ENCODE measurements at places on chromosomes 5 and 9. TPM values are rescaled to one million over a fixed set of nuclear protein-coding genes. Genes with fewer than 3 reads are reported as not detected.

Gene ZNF474
- total RNA-seq = 0.22 TPM

Gene COL27A1
- total RNA-seq = 19.4 TPM

Gene OTP
- total RNA-seq = not detected

Gene PCDHGA12
- total RNA-seq = 10.8 TPM

Gene FOXE1
- not detected for total RNA-seq

Gene PCDHB16
- 0.07 TPM for total RNA-seq

Gene LECT2
- not detected for total RNA-seq

Gene LCN1
- not detected for total RNA-seq

Gene HTR1A
- total RNA-seq = not detected

Gene PRDM9
- total RNA-seq = not detected

Data from thoracic aorta endothelial cell (primary cell).